ENCODE measurements at places on chromosomes 16 and 17.
A peak's percentile ranks its signal among the peaks of the same experiment; 100 is the strongest.

GRCh38 chr17:82361885-82362633, 3.0 kb downstream of the TEX19 start:
- DNase-seq: no peak

DNA sequence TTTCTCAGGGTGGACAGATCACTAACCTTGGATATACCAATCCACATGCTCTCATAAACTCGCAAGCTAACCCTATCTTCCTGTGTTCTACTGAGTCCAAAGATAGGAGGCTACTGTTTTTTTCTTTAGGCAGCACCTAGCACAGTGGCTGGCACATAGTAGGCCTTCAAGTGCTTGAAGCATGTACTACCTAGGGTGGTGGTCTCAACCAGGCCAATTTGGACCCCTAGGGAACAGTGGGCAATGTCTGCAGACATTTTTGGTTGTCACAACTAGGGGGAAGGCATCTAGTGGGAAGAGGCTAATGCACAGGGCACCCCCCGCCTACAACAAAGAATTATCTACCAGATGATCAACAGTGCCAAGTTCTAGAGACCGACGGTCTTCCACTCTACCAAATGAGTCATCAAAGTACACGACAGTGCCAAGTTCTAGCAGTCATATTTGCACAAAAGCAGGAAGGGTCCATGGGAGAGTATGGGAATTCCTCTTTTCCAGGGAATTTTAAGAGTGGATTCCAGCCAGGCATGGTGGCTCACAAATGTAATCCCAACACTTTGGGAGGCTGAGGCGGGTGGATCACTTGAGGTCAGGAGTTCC, 390.3 kb downstream of the SLC39A11 start:
- no peak for DNase-seq

DNA sequence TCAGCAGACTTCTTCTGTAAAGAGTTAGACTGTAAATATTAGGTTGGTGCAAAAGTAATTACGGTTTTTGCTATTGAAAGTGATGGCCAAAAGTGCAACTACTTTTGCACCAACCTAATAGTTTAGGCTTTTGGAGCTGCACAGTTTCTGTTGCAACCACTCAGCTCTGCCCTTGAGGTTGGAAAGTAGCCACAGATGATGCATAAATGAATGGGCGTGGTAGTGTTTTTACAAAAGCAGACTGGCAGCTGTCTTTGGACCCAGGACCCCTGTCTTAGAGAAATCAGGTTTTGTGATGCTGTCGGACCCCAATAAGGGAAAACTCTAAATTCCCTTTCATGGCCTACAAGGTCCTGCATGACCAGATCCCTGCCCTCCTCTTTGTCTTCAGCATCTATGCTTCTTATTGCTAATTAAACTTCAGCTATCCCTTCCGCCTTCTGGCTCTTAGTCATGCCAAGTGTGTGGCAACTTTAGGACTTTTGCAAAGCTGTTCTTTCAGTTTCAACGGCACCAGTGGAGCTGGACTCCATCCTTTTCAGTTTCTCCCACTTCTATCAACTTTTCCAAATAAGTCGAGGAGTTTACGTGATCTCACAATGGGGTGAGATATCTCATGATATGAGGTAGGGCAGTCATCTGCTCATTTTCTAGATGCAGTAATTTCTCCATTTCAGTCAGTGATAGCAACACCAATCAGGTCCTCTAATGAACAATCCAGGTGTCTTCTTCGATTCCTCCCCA, 232.3 kb downstream of the XYLT1 start:
- DNase-seq: no peak

DNA sequence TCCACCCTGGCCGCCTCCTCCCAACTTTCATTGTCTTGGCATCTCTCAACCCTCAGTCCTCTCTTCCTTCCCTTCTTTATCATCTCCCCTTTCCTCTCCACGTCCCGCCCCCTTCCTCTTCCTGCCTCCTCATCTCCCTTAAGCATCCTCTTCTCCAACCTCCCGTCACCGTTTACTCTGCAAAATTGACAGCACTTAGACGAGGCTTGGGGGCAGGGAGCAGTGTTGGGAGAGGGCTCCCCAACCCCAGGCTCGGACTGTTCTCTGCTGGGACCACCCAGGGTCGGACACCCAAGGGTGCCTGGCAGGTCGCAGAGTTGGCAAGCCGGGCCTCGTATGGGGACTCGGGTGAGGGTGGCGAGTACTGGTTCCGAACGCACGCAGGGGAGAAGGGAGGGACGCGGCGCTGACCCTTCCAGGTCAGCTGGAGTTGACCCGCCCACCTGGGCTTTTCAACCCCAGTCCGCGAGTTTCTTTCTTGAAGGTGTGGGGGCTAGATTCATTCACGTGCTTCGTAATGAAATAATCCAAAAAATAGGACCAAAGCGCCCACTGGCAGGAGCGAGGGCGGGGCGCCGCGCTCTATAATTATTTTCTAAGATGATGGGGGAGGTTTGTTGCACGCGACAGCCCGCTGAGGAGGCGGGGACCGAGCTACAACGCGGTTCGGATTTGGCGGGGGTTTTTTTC, 775 bp upstream of the PAGR1 start:
- DNase-seq: no peak

GRCh38 chr16:77480681-77481315, 46.0 kb upstream of the ADAMTS18 start:
- no peak for DNase-seq

DNA sequence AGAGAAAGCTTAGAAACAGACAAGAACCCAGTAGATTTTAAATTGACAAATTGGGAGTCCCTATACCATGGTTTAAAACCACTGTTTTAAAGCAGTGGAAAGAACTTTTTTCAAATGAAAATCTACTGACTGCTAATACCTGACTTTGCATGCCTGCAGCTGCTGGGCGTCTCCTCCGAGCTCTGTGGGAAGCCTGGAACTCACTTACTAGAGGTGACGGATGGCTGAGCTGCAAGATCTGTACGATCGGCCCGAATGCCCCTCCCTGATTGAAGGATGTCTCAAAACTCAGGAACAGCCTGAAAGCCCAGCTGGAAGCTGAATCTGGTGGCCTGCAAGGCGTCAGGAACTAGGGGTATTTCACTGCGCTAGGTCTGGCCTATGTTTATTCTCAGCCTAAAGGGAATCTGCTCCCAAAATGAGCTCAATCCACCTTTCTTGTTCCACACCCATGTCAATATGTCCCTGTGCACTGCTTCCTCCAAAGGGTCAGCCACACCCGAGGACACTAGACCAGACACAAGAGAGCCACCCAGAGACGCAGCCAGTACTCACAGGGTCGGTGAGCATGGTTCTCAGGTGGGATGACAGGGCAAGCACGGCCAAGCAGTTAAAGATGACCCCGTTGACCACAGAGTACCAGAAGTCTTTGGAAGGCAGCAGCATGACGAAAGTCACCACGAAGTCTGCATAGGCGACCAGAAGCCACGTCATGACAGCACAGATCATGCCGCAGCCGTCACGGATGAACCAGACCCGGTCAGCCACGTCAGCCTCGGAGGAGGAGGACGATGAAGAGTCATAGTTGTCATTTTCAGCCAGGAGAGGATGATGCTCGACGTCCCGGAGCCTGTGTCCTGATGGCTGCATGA, 21.4 kb downstream of the ZDHHC7 start:
- DNase-seq: no peak

- no peak for DNase-seq
These were observed 495.6 kb upstream of the HSBP1 start for GRCh38 chr16:83312015-83312717.

GRCh38 chr17:48457080-48457836, 27.2 kb upstream of the SKAP1 start:
- DNase-seq: peak; percentile 40

GRCh38 chr16:49405123-49405522, 31.5 kb downstream of the C16orf78 start:
- no peak for DNase-seq

- DNase-seq: no peak
These were observed 194.4 kb downstream of the MAP2K6 start for GRCh38 chr17:69608808-69609472.

- no peak for DNase-seq
These were observed 4.8 kb upstream of the MEAK7 start for GRCh38 chr16:84509032-84509950.

DNA sequence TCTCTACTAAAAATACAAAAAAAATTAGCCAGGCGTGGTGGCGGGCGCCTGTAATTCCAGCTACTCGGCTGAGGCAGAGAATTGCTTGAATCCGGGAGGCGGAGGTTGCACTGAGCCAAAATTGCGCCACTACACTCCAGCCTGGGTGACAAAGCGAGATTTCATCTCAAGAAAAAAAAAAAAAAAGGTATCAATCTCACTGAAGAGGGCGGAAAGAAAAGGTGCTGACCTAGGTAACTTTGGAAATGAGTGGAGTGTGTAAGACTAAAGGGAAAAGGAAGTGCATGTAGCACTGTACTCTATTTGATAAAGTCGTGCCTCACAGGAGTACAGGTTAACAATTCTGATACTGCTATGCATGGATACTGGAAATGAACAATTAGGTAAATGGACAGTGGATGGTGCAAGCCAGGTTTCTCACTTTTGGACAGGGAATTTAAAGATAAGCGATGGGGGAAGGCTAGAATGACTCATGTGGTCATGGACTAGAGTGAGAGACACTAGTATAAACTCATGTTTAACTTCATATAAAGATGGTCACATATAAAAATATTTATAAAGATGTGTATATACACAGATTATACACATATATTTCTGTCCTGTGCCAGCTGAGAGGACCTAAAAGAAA, 142.9 kb downstream of the CDK5R1 start:
- no peak for DNase-seq

DNA sequence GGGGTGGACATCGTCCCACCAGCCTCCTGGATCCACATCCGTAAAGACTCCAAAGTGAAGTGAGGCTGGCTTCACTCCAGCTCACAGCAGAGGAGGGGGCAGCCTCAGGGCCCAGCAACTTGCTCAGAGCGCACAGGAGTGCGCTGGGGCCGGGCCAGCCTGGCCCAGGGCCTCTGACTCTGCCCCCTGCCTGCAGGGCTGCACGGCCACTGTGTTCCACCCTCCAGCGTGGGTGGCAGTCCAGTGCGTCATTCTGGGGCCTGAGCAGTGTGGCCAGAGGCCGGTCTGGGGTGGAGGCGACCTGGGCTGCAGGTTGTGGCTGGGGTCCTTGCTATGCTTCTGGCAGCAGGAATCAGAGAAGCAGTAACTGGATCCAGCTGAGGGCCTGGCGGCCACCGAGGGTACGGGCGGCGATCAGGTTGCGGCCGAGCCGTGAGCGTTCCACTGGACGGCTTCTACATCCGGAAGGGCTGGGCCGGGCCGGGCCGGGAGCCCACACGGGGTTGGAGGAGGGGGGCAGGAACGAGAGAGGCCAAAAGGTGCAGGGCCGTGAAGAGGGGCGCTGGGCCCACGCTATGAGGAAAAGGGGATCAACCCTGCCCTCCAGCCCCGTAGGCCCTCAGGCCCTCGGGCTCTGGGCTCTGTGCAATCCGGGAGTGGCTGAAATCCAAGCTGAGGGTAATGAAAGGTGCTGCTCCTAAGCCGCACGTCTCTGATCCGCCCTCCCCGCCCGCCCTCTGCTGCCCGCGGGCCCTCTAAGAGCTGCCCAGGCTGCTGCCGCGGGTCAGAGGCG, at the start of gene FSCN2:
TSS of gene FSCN2 (plus strand) at position 787 of the 793 bp plus-strand sequence. CDS start 155 bp downstream, outside the sequence.
- no peak for DNase-seq

- no peak for DNase-seq
These were observed 19.8 kb upstream of the ADCY7 start for GRCh38 chr16:50246299-50247122.

GRCh38 chr17:56679777-56680422, 86.4 kb downstream of the NOG start:
- DNase-seq: no peak

GRCh38 chr16:23651943-23652468, 10.7 kb downstream of the DCTN5 start:
- no peak for DNase-seq

GRCh38 chr17:80647746-80648145, 103.1 kb downstream of the RPTOR start:
- DNase-seq: no peak

GRCh38 chr16:79360267-79360666, 240.3 kb downstream of the MAF start:
- no peak for DNase-seq

DNA sequence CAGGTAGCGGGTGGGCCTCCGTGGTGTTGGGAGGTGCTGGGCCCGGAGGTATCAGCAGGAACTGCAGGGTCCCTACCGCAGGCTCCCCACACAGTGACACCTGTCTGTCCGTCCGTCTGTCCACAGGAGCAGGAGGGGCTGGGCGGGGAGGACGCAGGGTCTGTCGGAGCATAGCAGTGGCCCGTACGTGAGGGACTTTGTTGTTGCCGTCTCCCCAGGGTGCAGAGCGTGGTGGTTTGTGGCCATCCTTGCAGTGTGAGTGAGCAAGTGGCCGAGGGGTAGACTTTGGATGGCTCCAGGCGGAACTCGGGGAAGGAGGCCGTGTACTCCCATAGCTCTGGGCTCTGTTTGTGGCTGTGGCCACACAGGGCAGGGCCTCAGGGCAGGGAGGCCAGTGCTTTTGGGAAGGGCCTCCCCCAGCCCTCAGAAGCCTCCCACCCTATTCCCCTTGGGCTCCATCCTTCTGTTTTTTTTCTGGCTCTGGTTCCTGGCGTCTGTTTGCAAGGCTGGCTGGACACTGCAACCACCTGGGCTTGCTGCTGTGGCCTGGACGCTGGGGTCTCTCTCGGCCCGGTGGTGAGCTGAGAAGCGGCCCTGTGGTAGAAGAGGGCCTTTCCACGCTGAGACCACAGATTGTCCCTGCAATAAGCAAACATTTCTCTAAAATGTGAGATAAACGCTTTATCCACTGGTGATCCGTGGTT, 41.0 kb upstream of the ZNF750 start:
- no peak for DNase-seq

DNA sequence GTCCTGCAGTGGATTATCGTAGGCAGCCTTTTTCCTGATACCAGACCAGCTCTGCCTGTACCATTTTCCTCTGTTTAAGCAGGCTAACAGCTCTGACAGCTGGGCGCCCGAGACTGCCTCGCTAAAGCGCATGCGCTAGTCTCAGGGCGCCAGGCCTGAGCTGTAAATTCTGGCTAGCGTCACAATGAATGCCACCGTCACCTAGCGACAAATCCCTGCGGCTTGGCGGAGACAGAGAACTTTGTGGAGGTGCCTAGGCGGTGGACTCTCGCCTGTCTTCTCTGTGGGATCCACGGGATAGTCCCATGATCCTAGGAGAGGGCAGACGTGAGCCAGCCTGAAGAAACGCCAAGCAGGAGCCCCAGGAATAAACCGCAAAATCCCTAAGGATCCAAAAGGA, 573.9 kb downstream of the KCNJ18 start:
- DNase-seq: no peak

DNA sequence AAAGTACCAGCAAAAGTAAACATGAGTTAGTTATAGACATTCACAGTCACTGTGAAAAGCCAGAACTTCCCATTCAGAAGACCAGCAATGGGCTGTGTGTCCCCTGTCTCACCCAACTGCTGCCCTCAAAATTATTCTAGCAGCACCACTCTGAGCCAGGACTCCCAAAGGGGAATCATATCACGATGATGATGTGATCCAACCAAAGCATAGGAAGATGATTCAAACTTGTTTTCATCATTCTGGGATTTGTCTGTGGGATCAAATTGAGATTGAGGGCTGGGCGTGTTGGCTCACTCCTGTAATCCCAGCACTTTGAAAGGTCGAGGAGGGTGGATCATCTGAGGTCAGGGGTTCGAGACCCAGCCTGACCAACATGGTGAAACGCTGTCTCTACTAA, 6.4 kb upstream of the NAT9 start:
- no peak for DNase-seq

Data from NCI-H187 treated with DMSO at 0.1 percent for 48 hours (cell line).